ENCODE measurements at places on chromosomes 1 and 21. TPM values are rescaled to one million over a fixed set of nuclear protein-coding genes. Genes with fewer than 3 reads are reported as not detected.
A peak's percentile ranks its signal among the peaks of the same experiment; 100 is the strongest.

The ZNF678 gene
- total RNA-seq = 10.8 TPM

DNA sequence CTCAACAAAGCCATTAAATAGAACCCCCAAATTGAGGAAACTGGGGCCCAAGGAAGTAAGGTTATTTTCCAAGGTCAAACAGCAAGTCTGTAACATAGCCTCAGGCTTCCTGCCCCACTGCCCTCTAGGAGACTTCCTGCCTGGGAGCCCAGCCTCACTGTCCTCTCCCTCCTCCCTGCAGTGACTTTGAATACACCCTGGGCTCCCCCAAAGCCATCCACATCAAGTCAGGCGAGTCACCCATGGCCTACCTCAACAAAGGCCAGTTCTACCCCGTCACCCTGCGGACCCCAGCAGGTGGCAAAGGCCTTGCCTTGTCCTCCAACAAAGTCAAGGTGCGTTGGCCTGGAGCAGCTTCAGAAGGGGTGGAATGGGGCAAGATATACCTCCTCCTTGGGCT is 18.3 kb downstream of the GRHL3 start:
- no peaks in the 10 kb centered on the region for H3K27me3 ChIP-seq
- peaks cover 10% of the 10 kb centered on the region for H3K4me1 ChIP-seq
- no peak overlapping the region for H3K27ac ChIP-seq

DNA sequence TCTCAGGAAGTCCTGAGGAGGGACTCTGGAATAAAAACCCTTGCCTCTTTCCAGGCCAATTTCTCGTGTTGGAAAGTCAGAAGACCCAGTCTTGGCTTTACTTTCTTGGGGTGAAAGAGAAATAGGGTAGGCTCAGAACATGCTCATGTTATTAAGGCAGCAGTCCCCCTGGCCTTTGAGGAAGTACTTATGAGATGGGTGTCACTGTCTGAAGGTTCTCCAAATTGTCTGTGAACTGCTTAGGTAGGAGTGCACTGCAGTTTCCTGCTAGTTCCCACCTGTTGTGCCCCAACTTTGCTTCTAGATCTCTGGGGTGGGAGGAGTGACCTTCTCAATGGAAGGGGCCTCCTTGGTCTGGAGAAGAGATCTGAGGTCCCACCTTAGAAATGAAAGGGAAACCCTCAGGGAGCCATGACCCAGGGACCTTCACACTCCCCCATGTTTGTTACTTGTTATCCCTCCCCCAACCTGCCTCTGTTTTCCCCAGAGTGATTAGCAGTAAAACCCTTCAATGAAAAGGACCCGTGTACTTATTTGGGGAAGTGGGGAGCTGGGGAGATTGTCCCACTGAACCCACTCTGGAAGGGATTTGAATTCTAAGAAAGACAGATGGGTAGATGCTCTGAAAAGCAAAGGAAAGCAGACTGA is 5.7 kb downstream of the ZNF691 start:
- H3K36me3 ChIP-seq = peaks cover 41% of the 10 kb centered on the region
- no peak for DNase-seq
- no peaks in the 10 kb centered on the region for H3K27me3 ChIP-seq
- peaks cover 25% of the 10 kb centered on the region for H3K4me1 ChIP-seq

DNA sequence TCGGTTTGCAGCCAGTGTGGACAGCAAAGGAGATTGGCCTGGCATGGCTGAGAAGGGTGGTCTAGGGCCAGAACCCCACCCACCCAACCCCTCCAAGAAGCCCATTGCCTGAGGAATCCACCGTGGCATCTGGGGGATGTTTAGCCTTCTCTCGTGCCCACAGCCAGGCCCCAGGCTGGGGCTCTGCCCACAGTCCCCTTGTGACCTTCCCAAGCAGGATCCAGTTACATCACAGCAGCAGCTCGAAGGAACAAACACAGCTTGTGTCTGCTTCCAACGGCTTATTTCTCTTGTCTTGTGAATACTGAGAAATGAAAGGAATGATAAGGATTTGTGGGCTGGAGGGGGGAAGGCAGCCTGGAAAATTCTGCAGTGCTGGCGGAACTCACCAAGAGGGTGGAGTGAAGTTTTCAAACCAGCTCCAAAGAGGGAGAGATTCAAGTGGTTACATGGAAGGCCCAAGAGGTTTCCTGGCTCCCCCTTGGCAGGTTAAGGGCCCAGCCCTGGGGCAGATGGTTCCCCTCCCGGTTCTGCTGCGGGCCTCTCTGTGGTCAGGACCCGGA is 61.6 kb downstream of the DHRS3 start:
- H3K36me3 ChIP-seq = peaks cover 4% of the 10 kb centered on the region
- no peaks in the 10 kb centered on the region for H3K4me1 ChIP-seq
- H3K27me3 ChIP-seq = peaks cover 14% of the 10 kb centered on the region
- H3K4me3 ChIP-seq = no peak overlapping the region

DNA sequence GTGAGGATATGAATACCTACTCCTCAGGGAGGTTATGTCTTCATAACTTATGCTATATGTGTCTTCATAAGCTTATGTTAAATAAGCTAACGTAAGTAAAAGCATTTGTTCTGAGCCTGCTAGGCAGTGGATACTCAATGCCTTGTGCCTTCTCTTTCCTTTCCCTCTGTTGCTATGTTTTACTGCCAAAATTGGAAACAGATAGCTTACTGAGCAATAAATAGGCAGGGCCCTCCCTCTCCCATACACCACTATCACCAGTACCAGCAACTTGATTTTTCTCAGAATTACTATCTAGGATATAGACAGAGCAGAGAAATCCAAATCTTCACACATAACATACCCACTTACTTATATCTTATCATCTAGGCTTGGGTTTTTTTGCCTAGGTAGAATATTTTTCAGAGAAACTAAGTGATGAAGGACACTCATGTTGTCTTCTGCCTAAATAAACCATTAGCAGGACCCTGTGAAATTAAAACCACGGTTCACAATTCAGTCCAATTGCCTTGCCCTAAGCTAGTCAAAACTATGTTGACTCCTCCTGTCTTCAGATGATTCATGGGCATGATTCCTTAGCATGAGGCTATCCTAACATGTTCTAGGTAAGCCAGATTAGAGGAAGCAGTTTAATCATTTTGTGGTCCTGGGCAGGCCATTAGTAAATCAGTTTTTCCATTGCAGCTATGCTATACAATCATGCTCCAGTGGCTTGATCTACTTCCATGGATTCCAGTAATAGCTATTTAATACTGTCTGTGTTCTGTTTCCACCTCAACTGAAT is 15.9 kb upstream of the LRRC8C start:
- DNase-seq = no peak
- no peak overlapping the region for H3K4me3 ChIP-seq
- H3K27me3 ChIP-seq = no peaks in the 10 kb centered on the region
- H3K4me1 ChIP-seq = peaks cover 15% of the 10 kb centered on the region

DNA sequence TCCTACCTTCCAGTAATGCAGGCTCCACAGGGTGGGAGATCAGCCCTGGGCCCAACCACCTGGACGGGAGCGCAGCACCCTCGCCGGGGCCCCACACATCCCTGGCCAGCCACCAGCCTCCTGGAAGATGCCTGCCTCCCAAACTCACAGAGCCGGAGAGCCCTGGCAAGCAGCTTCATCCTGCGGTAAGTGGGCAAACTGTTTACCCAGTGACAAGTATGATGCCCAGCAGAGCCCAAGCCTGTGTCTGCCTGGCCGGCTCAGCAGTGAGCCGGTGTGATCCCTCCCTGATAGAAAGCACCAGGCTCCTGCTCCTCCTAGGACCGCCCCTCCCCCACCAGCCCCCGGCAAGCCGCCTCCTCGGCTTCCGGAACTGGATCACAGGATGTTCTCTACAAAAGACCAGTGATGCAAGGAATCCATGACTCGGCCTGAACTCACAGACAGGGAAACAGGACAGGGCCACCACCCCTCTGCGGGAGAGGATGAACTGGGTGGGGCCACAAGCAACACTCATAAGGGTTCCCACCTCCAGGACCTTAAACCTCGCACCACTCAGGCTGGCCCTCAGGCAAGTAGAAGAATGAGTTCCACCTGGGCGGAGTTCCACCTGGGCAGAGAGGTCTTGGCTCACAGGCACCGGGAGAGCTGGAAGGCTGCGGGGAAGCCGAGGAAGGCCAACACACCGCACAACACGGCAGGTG is 7.9 kb downstream of the ACOT7 start:
- DNase-seq = peak; percentile 97
- H3K4me1 ChIP-seq = peaks cover 25% of the 10 kb centered on the region
- H3K36me3 ChIP-seq = peaks cover 14% of the 10 kb centered on the region
- no peaks in the 10 kb centered on the region for H3K27me3 ChIP-seq

DNA sequence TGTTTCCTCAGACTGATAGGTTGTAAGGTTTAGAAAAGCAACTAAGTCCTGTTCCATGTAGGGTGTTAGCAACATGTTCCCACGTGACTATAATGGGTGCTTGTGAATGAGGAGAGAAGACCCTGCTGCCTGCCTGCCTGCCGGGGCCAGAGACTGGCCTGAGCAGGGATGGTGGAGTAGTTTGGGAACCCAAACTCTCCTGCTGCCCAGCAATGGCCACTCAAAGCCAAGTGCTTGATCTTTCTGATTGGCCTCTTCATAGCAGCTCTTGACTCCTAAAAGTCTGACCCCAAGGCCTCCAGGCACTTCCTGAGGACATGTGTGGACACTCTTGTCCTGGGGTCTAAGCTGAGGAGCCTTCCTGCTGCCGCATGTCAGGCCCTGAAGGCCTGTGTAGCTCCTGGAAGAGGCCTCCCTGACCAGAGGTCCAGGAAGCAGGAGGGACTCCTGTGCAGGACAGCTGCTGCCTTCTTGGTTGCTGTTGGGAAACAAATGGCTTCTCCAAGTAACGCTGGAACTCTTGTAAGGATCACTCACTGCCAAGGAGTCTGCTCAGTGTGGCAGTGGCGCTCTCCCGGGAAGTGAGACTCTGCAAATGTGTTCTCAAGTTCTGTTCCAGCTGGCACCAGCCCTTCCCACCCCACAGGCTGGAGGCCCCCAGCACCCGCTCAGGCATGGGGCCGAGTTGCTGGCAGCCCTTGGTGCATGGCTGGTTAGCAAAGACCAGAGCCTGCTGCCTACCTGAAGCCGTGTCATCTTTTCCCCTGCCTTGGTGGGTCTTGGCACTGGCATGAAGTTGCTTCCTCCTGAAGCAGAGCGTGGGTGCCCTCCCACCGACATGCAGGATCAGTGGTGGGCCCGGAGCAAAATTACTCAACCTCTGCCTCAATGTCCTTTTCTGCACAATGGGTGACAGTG is 35.5 kb downstream of the MAN1C1 start:
- H3K36me3 ChIP-seq = no peaks in the 10 kb centered on the region
- no peaks in the 10 kb centered on the region for H3K4me1 ChIP-seq
- H3K27ac ChIP-seq = no peak overlapping the region

DNA sequence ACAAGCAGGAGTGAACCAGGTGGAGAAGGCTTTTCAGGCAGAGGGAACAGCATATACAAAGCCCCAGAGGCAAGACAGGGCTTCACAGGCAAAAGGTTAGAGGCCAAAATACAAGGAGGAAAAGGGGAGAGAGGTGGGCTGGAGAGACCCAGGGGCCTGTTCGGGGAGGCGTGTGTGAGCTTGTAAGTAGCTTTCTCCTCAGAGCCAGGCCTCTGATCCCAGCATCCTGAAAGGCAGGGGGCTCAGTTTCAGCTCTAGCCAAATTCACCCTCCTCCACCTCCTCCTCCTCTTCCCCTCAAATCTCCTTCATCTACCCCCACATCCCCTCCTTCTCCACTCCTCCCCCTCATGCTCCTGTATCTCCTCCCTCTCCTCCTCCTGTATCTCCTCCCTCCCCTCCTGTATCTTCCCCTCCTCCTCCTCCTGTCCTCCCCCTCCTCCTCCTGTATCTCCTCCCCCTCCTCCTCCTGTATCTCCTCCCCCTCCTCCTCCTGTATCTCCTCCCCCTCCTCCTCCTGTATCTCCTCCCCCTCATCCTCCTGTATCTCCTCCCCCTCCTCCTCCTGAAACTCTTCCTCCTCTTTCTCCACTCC is 148.6 kb downstream of the ST6GALNAC5 start:
- H3K36me3 ChIP-seq = no peaks in the 10 kb centered on the region
- H3K27ac ChIP-seq = no peak overlapping the region
- no peak for DNase-seq
- H3K4me3 ChIP-seq = no peak overlapping the region
- H3K27me3 ChIP-seq = no peaks in the 10 kb centered on the region

DNA sequence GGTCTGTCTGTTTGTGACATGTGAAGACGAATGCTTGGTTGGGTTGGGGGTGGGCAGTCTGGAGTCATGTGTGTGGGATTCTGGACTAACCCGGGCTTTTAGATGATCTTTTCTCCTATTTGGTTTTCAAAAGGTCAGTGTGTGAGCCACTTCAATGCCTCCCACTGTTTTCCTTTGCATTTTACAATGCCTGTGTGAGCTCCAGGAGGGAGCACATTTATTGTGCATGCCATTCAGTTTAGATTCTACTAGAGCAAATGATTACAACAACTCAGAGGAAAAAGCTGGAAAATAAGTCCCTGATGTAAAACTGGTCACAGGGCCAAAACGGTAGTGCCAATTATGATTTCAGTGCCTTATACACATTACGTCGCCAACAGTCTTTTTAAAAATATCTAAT is 90.9 kb downstream of the LYPLAL1 start:
- DNase-seq = no peak
- no peaks in the 10 kb centered on the region for H3K4me1 ChIP-seq
- no peak overlapping the region for H3K27ac ChIP-seq

The PRRC2C gene
- total RNA-seq = 298 TPM

- peaks cover 33% of the 10 kb centered on the region for H3K4me1 ChIP-seq
- no peaks in the 10 kb centered on the region for H3K27me3 ChIP-seq
- peak; percentile 33 for DNase-seq
- H3K36me3 ChIP-seq = peaks cover 9% of the 10 kb centered on the region
- H3K27ac ChIP-seq = no peak overlapping the region
- no peak overlapping the region for H3K4me3 ChIP-seq
These were observed 57.3 kb downstream of the ZNF644 start for GRCh38 chr1:90964444-90965035.

DNA sequence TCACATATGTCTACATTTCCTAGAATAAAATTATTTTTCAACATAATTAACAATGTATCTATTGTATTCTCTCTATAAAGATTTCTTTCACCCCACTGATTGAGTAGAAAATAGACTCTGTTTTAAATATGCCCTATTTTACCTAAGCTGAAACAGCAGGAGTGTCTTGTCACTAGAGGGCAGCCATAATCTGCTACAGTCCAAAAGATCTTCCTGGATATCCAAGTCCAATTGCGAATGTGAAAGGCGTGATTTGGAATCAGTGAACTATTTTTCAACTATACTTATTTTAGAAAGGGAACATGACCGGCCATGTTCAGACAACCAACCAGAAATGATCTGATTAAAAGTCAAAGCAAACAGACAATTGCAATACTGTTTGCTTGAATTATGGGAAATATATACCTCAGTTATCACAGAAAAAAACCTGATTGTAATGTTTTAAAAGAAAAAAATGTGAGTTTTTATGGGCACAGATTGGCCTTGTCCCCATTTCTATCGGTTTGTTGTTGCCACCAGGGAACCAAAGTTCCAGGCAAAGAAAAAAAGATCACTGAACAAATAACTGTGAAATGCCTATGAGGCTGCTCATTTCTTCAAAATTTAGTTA is 1211.0 kb upstream of the ADGRL4 start:
- H3K36me3 ChIP-seq = no peaks in the 10 kb centered on the region
- peak; percentile 80 for DNase-seq
- peaks cover 13% of the 10 kb centered on the region for H3K4me1 ChIP-seq
- no peaks in the 10 kb centered on the region for H3K27me3 ChIP-seq

- H3K4me1 ChIP-seq = peaks cover 8% of the 10 kb centered on the region
- H3K36me3 ChIP-seq = peaks cover 17% of the 10 kb centered on the region
- no peak overlapping the region for H3K4me3 ChIP-seq
- DNase-seq = no peak
- H3K27me3 ChIP-seq = no peaks in the 10 kb centered on the region
These were observed 23.5 kb downstream of the PANK4 start for GRCh38 chr1:2502661-2503553.

GRCh38 chr1:157000686-157001085 is 44.9 kb downstream of the ARHGEF11 start:
- peaks cover 5% of the 10 kb centered on the region for H3K4me1 ChIP-seq
- H3K27me3 ChIP-seq = no peaks in the 10 kb centered on the region
- H3K27ac ChIP-seq = no peak overlapping the region

The VASH2 gene
- not detected for total RNA-seq

- DNase-seq = no peak
- no peak overlapping the region for H3K4me3 ChIP-seq
- no peaks in the 10 kb centered on the region for H3K27me3 ChIP-seq
These were observed 10.4 kb downstream of the MGST3 start for GRCh38 chr1:165641231-165641987.

All from MCF 10A (cell line).